Mesenchymal stem cell (in vitro differentiated cells and primary cell): ENCODE measurements at places on chromosomes 3 and 15.

DNA sequence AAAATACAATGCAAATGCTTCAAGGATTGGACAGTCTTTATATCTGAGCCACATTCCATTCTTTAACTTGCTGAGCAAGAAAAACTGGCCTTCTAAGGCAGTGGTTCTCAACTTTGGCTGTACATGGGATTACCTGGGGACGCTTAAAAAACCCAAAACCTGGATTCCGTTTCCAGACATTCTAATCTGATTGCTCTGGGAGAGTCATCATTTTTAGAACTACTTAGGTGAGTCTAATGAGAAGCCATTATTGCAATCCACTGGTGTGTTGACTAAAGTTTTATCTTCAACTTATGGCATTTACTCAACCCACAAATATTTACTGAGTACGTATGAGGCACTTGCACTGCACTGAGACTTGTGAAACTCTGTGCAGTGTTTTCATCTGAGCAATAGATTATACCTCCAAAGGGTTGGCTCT lies 195.7 kb upstream of the ATP11B start:
- no peak overlapping the region for H3K27ac ChIP-seq
- no peaks in the 10 kb centered on the region for H3K36me3 ChIP-seq
- H3K27me3 ChIP-seq: no peaks in the 10 kb centered on the region
- no peaks in the 10 kb centered on the region for H3K4me1 ChIP-seq
- no peak overlapping the region for H3K4me3 ChIP-seq

GRCh38 chr3:165641569-165642310 lies 195.5 kb downstream of the BCHE start:
- no peaks in the 10 kb centered on the region for H3K27me3 ChIP-seq
- no peak overlapping the region for H3K4me3 ChIP-seq
- H3K27ac ChIP-seq: no peak overlapping the region
- H3K36me3 ChIP-seq: no peaks in the 10 kb centered on the region
- H3K4me1 ChIP-seq: peaks cover 1% of the 10 kb centered on the region

DNA sequence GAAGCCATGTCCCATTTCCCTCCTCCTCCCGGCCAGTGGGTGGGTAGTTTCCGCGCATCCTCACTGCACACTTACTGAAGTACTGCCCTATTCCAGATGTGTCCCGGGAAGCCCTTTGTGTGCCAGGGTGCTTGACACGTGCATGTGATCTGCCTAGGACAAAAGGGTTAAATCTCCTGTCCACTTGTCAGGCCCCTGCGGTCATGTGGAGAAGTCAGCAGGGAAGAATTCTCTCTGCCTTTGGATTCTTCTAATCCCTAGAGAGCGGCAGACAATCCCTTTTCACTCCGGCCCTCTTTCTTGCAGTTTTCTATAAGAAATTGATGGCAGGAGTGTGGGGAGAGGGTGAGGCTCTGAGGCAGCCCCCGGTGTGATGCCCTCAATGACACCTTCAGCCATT lies 19.8 kb downstream of the ST8SIA2 start:
- H3K4me3 ChIP-seq: no peak overlapping the region
- no peak for DNase-seq
- no peaks in the 10 kb centered on the region for H3K36me3 ChIP-seq

GRCh38 chr3:158703566-158703965 lies 28.7 kb downstream of the RARRES1 start:
- H3K4me1 ChIP-seq: peaks cover 1% of the 10 kb centered on the region
- no peaks in the 10 kb centered on the region for H3K36me3 ChIP-seq
- H3K4me3 ChIP-seq: no peak overlapping the region
- no peaks in the 10 kb centered on the region for H3K27me3 ChIP-seq
- H3K27ac ChIP-seq: peak overlapping the region; percentile 4
- DNase-seq: peak; percentile 41

GRCh38 chr15:72155003-72155621 lies 36.9 kb downstream of the SENP8 start:
- peaks cover 8% of the 10 kb centered on the region for H3K27me3 ChIP-seq
- peak overlapping the region; percentile 60 for H3K27ac ChIP-seq
- peaks cover 16% of the 10 kb centered on the region for H3K4me1 ChIP-seq
- no peak overlapping the region for H3K4me3 ChIP-seq
- no peaks in the 10 kb centered on the region for H3K36me3 ChIP-seq

- peaks cover 3% of the 10 kb centered on the region for H3K36me3 ChIP-seq
- no peaks in the 10 kb centered on the region for H3K27me3 ChIP-seq
- no peak overlapping the region for H3K4me3 ChIP-seq
- DNase-seq: peak; percentile 26
Measured at GRCh38 chr15:29784413-29784812, 37.9 kb downstream of the TJP1 start.

DNA sequence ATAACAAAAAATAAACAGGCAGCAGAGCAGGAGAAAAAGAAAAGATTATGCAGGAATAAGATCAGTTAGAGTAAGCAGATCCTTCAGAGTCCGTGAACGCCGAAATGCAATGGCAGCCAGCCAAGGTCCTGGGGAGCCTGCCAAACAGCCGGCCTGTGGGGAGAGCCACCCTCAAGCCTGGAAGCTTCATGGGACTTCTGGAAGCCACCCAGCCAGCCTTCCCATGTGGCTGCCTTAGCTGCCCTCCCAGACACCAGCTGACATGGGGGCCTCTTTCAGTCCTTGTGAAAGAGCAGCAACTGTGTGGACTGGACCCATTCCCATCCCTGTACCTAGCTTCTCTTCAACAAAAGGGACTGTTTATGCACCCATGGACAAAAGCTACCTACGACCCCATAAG lies 64.9 kb upstream of the RAD18 start:
- no peak overlapping the region for H3K27ac ChIP-seq
- no peak for DNase-seq
- H3K4me3 ChIP-seq: no peak overlapping the region
- H3K27me3 ChIP-seq: peaks cover 47% of the 10 kb centered on the region
- no peaks in the 10 kb centered on the region for H3K4me1 ChIP-seq

DNA sequence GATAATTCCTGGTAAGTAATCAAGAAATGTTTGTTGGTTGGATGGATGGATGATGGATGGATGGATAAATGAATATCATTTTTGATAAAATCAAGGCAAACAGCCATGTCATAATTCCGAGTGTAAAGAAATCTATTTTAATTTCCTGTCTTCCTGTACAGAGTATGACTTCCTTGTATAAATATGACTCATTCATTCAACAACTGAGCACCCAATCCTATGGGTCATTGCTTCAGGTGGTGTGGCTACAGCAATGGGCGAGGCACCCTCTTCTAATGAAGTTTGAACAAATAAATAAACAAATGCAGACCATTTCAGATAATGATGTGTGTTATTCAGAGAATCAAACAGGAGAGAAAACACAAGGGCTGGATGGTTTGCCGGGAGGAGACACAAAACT lies 198.7 kb downstream of the TNIK start:
- H3K27me3 ChIP-seq: no peaks in the 10 kb centered on the region
- no peak overlapping the region for H3K4me3 ChIP-seq
- DNase-seq: no peak
- H3K27ac ChIP-seq: no peak overlapping the region
- H3K4me1 ChIP-seq: peaks cover 8% of the 10 kb centered on the region
- H3K36me3 ChIP-seq: no peaks in the 10 kb centered on the region

GRCh38 chr3:121667333-121667732 lies 6.6 kb upstream of the HCLS1 start:
- H3K4me3 ChIP-seq: no peak overlapping the region
- H3K4me1 ChIP-seq: no peaks in the 10 kb centered on the region
- DNase-seq: no peak
- H3K27me3 ChIP-seq: no peaks in the 10 kb centered on the region

GRCh38 chr15:80414546-80415357 lies 10.6 kb downstream of the ARNT2 start:
- H3K36me3 ChIP-seq: no peaks in the 10 kb centered on the region
- H3K4me1 ChIP-seq: peaks cover 15% of the 10 kb centered on the region
- no peak overlapping the region for H3K4me3 ChIP-seq
- H3K27ac ChIP-seq: no peak overlapping the region

DNA sequence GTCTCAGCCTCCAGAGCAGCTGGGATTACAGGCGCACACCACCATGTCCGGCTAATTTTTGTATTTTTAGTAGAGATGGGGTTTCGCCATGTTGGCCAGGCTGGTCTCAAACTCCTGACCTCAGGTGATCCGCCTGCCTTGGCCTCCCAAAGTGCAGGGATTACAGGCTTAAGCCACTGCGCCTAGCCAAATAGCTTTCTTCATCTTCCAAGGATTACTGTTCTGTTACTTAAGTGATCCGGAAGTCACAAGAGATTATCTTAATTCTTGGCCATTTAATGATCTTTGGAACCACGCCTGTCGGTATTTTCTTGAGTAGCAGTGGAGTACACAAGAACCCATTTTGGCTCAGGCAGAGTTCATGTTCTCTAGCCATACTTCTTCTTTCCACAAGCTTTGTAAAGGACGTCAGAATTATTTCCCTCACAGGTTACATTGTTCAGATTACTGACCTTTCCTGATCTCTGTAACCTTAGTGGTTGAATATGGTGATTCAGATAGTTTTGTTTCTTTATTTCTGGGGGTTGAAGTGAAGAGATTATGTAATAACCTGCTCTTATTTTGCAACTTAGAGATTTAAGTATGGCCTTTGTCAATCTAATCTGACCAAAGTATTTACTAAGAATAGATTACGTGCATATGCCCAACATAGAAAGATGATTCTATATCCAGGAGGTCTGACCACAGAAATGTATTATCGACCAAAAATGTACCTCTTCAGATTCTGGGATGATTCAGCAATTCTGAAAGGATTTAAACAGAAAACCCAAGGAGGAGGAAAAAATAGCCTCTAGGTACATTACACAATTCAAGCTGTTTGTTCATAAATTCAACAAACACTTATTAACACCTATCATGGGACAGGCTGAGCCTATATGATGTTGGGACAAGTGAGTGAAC lies 132.2 kb downstream of the GREM1 start:
- no peaks in the 10 kb centered on the region for H3K4me1 ChIP-seq
- peak overlapping the region; percentile 59 for H3K27ac ChIP-seq
- H3K4me3 ChIP-seq: no peak overlapping the region
- peak; percentile 88 for DNase-seq
- H3K27me3 ChIP-seq: no peaks in the 10 kb centered on the region

GRCh38 chr3:17115186-17115585 lies 230.4 kb downstream of the PLCL2 start:
- DNase-seq: no peak
- no peak overlapping the region for H3K27ac ChIP-seq
- H3K4me3 ChIP-seq: no peak overlapping the region
- no peaks in the 10 kb centered on the region for H3K4me1 ChIP-seq
- H3K36me3 ChIP-seq: no peaks in the 10 kb centered on the region

DNA sequence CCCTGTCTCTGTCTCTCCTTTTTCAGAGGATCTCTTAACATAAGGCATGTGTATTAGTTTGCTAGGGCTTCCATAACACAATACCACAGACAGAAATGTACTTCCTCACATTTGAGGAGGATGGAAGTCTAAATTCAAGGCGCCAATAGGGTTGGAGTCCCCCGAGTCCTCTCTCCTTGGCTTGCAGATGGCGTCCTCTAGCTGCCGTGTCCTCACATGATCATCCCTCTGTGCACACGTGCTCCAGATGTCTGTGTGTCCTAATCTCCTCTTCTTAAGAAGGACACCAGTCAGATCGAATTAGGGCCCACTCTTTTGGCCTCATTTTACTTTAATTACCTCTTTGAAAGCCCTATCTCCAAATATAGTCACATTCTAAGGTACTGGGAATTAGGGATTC lies 23.0 kb upstream of the BFSP2 start:
- no peak for DNase-seq
- H3K27me3 ChIP-seq: peaks cover 23% of the 10 kb centered on the region
- H3K4me1 ChIP-seq: no peaks in the 10 kb centered on the region
- no peak overlapping the region for H3K27ac ChIP-seq
- H3K36me3 ChIP-seq: no peaks in the 10 kb centered on the region

GRCh38 chr3:142615171-142615570 lies 19.0 kb downstream of the PLS1 start:
- peaks cover 4% of the 10 kb centered on the region for H3K4me1 ChIP-seq
- no peaks in the 10 kb centered on the region for H3K36me3 ChIP-seq
- H3K27ac ChIP-seq: no peak overlapping the region
- no peaks in the 10 kb centered on the region for H3K27me3 ChIP-seq
- DNase-seq: no peak

GRCh38 chr3:49462222-49462621 lies 7.8 kb upstream of the DAG1 start:
- no peak overlapping the region for H3K4me3 ChIP-seq
- peaks cover 3% of the 10 kb centered on the region for H3K27me3 ChIP-seq
- DNase-seq: peak; percentile 73

DNA sequence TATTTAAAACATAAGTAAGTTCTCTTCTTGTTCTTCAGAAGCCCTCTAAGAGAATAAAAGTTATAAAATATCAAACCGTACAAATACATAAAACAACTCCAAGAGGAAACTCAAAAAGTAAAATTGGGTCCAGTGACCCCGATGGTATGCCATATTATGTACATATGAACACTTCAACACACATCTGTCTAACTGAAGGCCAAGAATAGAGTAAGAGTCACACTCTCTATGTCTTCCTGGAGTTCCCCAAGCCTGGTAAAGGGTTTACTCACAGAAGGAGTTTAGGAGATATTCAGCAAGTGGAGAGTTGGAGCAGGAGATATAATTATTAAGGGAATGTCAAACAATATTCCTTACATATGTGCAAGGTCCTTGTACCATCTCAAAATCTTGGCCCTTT lies 101.3 kb upstream of the EIF1B start:
- H3K4me3 ChIP-seq: no peak overlapping the region
- no peak for DNase-seq
- H3K36me3 ChIP-seq: no peaks in the 10 kb centered on the region
- H3K27me3 ChIP-seq: no peaks in the 10 kb centered on the region
- H3K27ac ChIP-seq: no peak overlapping the region

DNA sequence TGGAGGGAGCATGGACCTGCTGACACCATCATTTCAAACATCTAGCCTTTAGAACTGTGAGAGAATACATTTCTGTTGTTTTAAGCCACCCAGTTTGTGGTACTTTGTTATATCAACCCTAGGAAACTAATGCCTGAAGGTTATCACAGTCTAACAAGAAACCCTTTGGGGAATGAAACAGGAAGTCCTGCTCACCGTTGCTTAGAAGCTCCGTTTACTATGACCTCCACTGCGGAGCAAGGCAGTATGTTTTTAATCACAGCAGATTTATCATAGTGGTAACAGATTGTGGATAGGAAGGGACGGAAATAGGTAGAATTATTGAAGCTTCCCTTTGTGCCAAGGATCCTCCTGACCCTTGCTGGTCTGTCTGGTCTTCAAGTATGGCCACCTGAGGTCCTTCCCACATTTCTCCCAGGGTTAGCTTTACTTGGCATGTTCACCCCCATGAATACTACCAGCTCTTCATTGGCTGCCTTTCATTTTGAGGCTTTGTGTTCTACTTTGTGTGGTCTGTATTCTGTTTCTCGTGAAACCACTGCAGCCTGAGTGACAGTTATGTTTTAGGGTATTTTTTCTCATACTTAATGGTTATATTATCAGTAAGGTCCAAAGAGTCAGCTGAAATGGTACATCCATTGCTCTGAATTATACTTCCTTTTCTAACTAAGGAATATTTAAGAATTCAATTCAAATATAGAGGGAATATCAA lies 201.6 kb downstream of the CHST2 start:
- H3K4me3 ChIP-seq: no peak overlapping the region
- no peaks in the 10 kb centered on the region for H3K27me3 ChIP-seq
- DNase-seq: no peak
- no peaks in the 10 kb centered on the region for H3K36me3 ChIP-seq
- no peaks in the 10 kb centered on the region for H3K4me1 ChIP-seq

- H3K27me3 ChIP-seq: peaks cover 3% of the 10 kb centered on the region
- no peaks in the 10 kb centered on the region for H3K36me3 ChIP-seq
- H3K4me3 ChIP-seq: no peak overlapping the region
- H3K27ac ChIP-seq: no peak overlapping the region
- H3K4me1 ChIP-seq: no peaks in the 10 kb centered on the region
Measured at GRCh38 chr3:133401374-133402135, 1.7 kb downstream of the BFSP2 start.
